ENCODE measurements at places on chromosomes 3 and 15.

DNA sequence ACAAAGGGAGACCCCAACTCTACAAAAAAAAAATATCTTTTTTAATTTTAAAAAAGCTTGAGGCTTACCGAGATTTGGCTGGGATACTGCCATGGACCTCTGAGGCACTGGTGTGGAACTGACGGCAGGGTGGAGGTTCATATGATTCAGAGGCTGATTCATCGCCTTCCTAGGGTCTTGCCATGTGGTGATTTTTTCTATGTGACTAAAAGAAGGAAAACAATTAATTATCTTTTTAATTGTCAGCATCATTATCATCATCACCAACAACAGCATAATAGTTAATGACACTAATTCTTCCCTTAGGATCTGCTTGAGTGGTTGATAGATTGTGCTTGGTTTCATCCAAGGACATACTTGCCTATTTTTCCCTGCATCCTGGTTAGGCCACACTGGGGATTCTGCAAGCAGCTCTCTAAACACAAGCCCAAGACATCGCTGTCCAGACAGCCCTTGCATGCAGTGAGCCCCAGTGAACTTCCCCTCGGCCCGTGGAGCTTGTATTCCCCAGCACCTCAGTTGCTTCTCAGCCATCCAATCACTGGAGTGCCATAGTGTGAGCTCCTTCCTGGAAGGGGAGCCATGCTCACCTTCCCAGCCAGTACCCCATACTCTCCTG is 84.9 kb downstream of the WWTR1 start:
- DNase-seq, result no peak

DNA sequence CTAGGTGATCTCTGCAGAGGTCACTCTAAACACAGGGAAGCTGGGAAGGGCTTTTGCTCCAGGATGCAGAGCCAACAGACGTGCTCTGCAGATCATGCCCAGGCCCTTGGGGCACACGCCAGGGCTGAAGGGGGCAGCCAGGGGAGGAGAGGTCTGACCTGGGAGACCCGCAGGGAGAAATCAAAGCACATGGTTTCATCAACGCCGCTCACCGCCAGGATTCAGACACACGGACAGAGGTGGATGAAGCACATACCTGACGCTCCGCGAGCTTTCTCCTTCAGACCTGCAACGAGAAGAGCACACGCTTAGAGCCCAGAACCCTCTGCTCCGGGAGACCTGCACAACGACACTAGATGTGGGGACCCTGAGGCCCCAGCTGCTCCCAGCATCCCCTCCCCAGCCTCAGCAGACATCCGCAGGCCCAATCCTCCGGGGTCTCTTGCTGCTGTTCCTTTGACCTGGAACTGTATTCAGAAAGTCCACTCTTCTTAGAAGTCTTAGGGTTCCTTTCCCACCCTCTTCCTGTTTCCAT is 90.7 kb upstream of the IQSEC1 start:
- DNase-seq, result no peak

DNA sequence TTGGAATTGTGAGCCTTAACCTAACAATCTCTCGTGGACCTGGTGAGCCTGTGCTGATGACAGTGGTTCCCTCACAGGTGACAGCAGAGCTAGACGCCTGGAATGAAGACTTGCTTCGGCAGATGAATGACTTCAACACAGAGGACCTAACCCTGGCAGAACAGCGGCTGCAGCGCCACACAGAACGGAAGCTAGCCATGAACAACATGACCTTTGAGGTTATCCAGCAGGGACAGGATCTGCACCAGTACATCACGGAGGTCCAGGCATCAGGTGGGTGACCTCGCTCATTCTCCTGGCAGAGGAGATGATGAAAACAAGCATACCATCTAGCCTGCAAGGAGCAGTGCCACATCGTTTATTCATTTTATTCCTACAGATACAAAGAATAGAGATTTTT is 316.9 kb upstream of the UMPS start:
- DNase-seq, result no peak

DNA sequence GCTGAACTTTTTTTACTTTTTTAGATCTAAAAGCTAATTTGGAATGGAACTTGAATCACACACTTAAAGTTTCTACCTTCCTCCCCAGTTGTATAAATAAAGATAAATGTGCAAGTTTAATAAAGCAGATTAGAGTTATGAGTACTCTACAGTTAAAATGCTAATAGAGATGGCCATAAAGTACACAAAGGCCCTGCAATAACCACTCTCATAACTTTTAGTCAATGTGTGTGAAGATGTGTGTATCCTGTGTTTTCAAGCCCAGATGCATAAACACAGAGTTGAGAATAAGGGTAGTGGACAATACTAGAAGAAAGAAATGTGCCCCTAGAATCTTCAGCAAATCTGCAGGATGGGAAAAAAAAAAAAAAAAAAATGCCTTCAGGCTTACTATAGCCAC is 45.3 kb downstream of the TOP2B start:
- no peak for DNase-seq

- no peak for DNase-seq
Observed at GRCh38 chr15:85491691-85492090, 111.3 kb downstream of the AKAP13 start.

GRCh38 chr3:150495563-150496168 is 50.6 kb downstream of the SERP1 start:
- DNase-seq, result peak; percentile 67

DNA sequence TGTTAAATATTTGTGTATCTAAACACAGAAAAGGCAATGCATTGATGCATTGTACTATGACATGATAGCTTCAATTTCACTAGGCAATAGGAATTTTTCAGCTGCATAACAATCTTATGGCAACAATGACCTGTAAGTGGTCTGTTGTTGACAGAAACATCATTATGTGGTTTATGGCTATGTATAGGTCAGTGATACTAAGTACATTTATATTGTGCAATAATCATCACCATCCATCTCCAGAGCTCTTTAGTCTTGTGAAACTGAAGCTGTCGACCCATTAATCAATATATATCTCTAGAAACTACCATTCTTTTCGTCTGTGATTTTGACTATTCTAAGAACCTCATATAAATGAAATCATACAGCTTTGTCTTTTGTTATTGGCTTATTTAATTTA is 200.1 kb upstream of the ZNF717 start:
- no peak for DNase-seq

DNA sequence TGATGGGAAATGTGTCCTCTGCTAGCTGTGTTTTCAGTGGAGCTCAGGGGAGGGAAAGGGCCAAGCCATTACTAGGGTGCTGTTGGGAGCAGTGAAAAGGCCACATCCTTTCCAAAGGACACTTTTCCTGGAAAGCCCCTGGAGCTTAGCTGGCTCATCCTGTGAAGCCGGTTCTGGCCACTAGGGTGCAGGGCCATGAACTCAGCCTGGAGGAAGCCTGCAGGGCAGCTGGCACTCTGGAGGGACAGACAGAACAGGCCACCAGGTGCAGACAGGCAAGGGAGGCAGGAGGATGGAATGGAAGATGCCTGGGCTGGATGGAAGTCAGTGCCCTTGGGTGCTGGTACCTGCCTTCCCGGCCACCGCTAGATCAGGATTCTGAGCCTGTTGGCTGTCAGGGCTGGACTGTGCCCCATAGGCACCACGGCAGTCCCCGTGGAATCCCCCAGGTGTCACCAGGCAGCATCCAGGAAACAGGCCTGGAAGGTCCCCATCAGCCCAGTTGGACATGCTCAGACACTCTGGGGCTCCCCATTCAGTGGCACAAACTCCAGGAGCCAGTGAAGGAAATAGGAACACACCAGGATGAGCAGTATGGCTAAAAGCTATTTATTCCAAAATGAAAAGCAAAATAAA is 76.2 kb upstream of the C2CD4B start:
- no peak for DNase-seq

- no peak for DNase-seq
Observed at GRCh38 chr3:52175416-52176179, 21.4 kb upstream of the POC1A start.

- DNase-seq, result no peak
Observed at GRCh38 chr3:95082191-95082590, 1019.3 kb downstream of the NSUN3 start.

DNA sequence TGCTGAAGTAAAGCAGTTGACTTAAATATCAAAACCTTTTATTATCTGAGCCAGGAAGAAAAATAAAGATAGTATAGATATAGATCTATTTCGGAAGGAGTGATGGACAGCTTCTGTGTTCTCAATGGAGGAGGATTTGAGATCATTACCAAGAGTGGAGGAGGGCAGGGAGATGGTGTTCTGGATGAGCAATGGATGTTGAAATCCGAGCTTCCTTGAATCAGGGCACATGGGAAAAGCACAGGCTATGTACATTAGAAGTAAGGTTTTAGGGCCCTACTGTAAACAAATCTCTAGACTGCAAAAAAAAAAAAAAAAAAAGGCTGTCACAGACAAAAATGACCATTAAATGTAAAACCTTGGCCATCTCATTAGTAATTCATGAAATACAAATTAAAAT is 43.2 kb downstream of the GTPBP8 start:
- DNase-seq, result no peak

DNA sequence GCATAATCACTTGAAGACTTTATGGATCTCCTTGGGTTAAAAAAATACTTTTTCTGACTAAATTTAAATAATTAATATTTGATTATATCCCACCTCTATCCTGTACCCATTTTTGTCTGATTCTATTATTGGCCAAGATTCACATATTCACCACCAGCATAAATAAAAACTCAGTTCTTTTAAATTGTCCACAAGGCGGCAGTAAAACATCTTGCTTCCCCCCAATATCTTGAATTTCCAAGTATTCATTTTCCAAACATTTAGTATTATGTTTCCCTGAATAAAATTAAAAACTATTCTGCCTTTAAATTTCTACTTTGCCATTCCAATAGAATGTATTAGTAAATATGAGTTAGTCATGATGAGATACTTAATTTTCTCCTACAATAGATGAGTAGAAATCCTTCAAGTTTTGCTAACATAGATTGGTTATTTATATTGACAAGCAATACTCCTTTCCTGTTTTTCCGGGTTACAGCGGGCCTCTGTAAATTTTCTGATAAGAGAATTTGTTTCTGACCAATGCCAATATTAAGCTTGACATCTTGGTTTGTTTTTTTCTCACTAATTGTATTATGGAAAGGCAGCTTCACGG is 218.7 kb upstream of the MDFIC2 start:
- no peak for DNase-seq

GRCh38 chr3:67678665-67679064 is 24.3 kb upstream of the SUCLG2 start:
- no peak for DNase-seq

GRCh38 chr15:70245932-70246622 is 148.4 kb upstream of the TLE3 start:
- DNase-seq, result no peak

DNA sequence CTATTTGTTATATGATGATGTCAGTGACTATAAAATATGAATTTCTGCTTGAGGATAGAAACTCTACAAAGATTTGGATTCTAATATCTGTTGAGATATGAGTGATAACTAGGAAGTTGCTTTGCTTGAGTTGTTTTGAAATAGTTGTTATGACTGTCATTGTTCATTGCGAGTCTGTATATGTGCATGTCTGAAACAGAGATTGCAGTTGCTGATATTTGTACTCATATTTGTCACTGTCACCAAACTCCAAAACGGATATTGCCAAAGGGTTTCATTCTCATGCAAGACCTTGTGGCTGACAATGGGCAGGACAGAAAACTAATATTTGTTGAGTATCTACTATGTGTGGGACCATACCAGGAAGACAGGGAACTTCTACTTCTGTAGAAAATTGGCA is 240.2 kb downstream of the CD47 start:
- DNase-seq, result no peak

DNA sequence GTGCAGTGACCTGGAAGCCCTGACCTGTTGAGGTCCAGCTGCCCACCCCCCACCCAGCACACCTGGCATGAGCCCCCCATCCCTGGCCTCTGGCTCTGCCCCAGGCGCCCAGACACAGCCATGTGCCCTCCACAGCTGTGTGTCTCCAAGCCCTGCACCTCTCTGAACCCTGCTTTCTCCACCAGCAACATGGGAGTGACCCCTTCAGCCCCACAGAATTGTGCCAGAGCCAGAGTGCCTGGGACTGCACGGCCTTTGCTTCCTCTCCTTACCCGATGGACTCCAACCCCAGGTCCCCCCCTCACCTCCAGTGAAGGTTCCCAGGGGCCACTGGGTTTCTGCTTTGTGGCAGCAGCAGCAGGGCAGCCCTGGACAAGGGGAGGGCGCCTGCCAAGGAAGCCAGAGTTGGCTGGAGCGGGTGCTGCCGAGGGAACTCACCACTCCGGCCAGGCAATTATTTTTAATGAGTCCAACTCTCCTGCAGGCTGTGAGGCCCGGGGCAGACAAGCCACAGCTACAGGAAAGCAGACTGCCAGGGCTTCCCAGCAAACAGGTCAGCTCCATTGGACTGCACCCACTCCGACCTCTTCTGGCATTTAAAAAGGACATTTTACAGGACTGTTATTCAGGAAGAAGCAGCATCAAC is 24.1 kb downstream of the PRR20G start:
- DNase-seq, result peak; percentile 11

DNA sequence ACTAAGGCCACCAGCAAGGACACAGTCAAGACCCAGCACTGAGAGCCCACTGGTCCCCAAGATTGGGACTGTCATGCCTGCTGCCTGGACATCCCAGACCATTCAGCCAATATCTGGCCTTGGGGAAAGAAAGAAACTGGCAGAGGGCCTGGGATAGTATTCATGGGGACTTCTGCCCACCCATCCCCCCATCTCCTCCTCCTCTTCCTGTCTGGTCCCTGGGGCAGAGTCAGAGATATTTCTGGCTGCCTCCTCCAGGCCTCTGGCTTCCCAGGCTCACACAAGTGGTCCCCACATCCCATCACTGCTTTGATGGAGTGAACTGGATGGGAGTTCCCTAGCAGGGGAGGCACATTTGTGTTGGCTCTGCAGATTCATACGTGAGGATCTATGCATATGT is 4.2 kb upstream of the RASL12 start:
- no peak for DNase-seq

DNA sequence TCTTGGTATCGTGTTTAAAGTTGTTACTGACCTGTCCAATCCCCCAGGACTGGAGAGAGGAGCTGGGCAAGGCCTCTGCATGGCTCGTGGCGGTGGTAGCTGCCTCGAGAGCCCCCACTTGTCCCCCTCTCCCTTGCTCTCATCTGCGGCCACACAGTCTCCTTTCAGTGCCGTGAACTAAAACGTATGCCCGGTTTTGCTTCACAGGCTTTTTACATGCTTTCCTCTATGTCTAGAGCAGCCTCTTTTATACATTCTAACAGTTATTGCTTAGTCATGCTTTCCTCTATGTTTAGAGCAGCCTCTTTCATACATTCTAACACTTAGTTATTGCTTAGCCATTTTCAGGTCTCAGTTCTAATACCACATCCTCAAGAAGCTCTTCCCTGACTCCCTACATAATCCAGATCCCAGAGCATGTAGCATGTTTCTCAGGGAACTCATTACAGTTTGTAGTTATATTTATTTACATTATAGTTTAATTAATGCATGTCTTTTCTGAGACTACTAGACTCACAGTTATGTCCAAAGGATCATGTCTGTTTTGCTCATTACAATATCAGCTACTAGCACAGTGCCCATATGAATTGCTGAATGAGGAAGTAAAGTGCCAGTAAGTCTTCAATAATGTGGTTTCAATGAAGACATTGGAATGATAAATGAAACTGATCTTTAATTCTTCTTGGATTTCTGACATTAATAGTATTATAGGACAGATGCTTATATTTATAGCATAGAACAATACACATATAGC is 66.5 kb upstream of the TBL1XR1 start:
- DNase-seq, result no peak
